Kidney epithelial cell (primary cell): ENCODE measurements at places on chromosomes 12 and 14. TPM values are rescaled to one million over a fixed set of nuclear protein-coding genes. Genes with fewer than 3 reads are reported as not detected.

DNA sequence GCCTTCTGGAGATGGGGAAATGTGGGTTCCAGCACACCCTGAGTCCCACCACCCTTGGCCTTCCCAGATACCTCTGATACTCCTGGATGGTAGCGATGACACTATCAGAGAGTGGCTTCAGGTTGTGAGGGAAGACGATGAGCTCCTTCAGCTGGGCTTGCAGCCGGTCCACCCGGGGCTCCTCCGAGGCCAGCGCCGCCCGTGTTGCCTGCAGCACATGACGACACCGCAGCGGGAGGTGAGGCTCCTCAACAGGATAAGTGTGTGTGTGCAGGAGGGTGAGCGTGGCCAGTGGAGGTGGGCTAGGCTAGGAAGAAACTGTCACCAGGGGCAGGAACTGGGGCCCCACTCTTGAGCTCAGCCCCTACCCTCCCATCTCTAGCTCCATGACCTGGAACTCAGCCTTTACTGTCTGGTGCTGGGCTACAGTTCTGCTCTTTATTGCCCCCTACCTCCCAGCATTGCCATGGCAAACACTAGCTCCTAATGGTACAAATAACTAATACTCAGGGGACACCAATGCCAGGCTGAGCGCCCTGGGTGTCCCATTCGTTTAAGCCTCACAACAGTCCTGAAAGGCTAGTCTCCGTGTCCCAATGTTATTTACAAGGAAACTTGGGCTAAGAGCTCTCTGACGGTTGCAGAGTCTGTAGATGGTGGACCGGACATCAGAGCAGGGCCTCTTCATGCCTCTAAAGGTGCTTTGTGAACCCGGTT lies 64.1 kb downstream of the SYNE3 start:
- DNase-seq = no peak

DNA sequence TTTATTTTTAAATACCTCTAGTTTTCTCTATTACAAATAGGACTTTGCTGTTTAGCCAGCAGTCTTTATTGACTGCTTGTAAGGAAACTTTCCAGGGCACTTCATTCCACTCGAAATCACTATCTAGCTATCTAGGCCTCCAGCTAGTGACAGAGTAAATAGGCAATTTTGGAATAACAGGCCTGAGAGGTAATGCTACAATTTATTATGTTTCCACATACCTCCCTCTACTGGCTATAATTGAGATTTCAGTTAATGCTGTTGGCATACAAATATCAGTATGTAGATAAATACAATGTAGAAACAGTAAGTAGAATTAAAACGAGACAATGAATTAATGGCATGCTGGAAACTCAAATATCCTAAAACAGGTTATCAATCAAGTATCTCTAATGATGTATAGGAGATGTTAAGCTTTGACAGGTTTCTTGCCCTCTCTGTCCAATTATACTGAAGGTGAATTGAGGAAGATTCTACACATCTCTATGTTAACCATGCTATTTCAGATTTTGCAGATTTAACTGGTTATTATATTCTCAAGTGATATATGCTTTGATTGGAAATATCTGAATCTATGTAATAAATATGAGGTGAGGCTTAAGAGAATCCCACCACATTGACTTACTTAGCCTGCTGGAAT lies 7.2 kb downstream of the DTD2 start:
- no peak for DNase-seq

- no peak for DNase-seq
These were observed 54.9 kb downstream of the HECTD4 start for GRCh38 chr12:112327209-112327938.

GRCh38 chr12:6096527-6096926 lies 27.9 kb downstream of the VWF start:
- no peak for DNase-seq

- no peak for DNase-seq
These were observed 101.3 kb upstream of the E2F7 start for GRCh38 chr12:77166696-77167095.

- no peak for DNase-seq
These were observed 43.3 kb upstream of the VPS33A start for GRCh38 chr12:122309564-122310121.

The ESR2 gene
- total RNA-seq = 0.14 and 0.17 TPM in 2 replicates

GRCh38 chr14:32594766-32595165 lies 265.7 kb downstream of the AKAP6 start:
- DNase-seq = no peak

DNA sequence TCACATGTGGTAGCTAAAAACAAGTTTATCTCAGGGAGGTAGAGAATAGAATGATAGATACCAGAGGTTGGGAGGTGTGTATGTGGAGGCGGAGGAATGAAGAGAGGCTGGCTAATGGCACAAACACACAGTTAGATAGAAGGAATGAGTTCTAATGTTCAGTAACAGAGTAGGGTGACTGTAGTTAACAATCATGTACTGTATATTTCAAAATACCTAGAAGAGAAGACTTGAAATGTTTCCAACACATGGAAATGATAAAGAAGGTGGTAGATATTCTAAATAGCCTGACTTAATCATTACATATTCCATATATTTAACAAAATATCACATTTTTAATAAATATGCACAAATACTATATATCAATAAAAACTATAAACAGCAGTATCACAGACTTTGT lies 8.9 kb upstream of the IFNG-AS1 start:
- DNase-seq = no peak

DNA sequence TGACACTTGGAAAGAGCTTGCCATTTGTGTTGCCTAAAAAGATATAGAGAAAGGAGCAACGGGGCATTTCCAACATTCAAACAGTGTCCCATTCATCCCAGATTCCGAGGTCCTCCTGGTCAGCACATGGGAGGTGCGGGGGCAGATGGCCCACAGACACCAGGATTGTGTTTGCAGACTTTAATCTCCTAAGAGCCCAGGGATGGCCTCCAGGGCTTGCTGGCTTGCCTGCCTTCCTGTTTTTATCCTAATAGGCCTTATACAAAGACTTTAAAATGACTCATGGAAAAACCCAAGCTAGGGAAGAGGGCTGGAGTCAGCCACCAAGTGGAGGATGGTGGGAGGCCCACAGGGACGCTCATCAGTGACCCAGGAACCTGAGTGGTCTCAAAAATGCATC lies 21.5 kb upstream of the FAM181A start:
- no peak for DNase-seq

GRCh38 chr14:99212646-99213045 lies 59.4 kb downstream of the BCL11B start:
- DNase-seq = no peak

DNA sequence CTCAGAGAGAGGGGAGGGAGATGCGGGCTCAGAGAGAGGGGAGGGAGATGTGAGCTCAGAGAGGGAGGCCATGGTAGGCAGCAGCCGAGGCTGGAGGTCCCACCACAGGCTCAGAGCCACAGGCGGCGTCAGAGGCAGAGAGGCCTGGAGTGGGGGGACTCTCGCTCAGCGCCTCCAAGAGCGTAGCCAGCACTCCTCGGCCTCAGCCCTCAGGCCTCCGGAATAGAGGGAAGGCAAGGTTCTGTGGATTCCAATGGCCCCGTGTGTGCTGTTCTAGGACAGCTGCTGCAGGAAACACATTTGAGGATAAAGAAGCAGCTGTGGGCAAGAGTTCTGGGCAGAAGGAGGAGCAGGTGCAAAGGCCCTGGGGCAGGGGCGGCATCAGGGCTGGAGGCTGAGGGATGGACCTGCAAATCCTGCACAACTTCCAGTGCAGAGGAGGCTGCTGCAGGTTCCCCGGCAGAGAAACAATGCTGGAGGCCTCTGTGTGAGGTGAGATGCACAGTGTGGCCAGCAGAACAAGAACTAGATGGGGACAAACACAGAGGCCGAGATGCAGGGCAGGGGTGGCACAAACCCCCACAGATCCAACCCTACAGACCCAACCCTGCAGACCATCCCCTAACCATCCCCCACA lies 59.1 kb upstream of the GALNT9 start:
- DNase-seq = no peak

The PTPRQ gene
- under 0.01 TPM in 2 replicates for total RNA-seq

The CLEC4C gene
- not detected in 2 replicates for total RNA-seq

- no peak for DNase-seq
These were observed 41.5 kb upstream of the DAAM1 start for GRCh38 chr14:59147007-59147406.

DNA sequence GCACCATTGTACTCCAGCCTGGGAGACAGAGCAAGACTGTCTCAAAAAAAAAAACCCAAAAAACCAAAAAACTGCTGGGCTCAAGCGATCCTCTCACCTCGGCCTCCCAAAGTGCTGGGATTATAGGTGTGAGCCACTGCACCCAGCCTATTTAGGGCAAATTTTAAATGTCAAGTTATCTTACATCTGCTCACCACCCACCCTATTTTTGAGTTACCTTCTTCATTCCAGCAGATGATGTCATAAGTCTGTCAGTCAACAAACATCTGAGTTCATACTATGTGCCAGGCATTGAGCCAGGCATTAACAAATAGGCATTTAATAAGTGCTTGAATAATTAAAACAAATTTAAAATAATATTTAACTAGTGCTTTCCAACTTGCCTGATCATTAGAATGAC lies 21.5 kb downstream of the BATF start:
- no peak for DNase-seq

DNA sequence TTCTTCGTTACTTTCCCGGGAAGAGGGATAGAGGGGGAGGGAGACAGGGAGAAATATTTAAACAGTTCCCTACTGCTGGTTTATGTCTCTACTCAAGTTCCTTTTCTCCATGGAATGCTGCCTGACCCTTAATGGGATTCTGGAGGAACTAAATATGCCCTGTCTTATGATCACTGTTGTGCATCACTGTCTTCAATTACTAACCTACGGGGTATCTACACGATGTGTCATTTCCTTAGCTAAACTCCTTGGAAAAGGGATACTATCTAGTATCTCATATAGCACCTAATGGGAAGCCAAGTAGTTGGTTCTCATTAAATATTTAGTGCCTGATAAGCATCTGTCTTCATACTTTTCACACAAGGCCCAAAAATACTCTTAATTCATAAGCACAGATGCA lies 37.5 kb upstream of the FBLN5 start:
- peak; percentile 51 for DNase-seq

The ISCU gene
- total RNA-seq = 134 and 136 TPM in 2 replicates

The KRT73 gene
- total RNA-seq = not detected in 2 replicates

DNA sequence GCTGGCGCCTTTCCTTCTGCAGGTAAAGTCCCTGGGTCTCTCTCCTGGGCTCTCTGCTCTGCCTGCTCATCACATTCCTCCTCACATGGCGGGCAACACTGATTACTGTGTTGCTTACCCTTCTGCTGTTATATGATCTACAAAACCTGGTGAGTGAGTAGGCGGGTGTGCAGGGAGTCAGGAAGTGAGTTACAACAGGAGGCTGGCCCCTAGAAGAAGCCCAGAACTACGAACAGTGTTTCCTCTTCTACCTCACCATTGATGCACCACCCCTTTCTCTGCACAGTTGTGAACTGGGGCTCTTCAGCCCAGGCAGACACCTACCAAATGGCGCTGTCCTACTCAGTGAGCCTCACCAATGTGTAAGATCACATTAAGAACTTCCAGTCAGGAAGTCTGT lies 4.9 kb upstream of the KLHL33 start:
- no peak for DNase-seq

The PSMA6 gene
- 181 and 214 TPM in 2 replicates for total RNA-seq

GRCh38 chr14:93317875-93318807 lies 14.7 kb downstream of the BTBD7 start:
- no peak for DNase-seq

- no peak for DNase-seq
These were observed 1.7 kb downstream of the OTX2 start for GRCh38 chr14:56808383-56809269.

The SEL1L gene
- total RNA-seq = 78.7 and 82.6 TPM in 2 replicates

GRCh38 chr12:110543252-110543959 lies 39.7 kb downstream of the PPTC7 start:
- no peak for DNase-seq

DNA sequence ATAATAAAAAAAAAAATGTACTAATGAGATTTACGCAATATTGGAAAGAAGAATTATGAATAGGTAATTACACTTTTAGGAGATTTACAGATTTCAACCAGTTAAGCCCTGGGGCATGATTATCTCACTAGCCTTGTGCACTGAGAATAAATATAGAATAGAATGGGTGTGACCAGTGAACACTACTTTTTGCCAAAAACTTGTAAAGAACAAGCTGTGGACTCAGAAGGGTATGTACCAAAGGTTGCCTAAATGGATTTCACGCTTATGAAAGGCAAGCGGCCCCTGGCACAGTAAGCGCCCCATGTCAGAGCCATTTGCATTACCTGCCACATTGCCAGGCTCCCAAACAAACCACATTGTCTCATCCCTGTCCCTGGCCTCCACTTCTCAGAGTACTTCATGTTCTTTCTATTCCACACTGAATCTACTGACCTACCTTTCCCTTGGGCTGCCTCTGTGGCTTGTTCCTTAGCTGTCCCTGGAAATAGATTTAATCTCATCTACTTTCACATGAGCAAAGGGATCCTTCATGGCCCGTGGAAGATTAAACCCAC lies 170.6 kb upstream of the DIO2 start:
- no peak for DNase-seq

The RNASE2 gene
- total RNA-seq = not detected in 2 replicates

The SLC16A7 gene
- total RNA-seq = 1.8 and 3.5 TPM in 2 replicates

DNA sequence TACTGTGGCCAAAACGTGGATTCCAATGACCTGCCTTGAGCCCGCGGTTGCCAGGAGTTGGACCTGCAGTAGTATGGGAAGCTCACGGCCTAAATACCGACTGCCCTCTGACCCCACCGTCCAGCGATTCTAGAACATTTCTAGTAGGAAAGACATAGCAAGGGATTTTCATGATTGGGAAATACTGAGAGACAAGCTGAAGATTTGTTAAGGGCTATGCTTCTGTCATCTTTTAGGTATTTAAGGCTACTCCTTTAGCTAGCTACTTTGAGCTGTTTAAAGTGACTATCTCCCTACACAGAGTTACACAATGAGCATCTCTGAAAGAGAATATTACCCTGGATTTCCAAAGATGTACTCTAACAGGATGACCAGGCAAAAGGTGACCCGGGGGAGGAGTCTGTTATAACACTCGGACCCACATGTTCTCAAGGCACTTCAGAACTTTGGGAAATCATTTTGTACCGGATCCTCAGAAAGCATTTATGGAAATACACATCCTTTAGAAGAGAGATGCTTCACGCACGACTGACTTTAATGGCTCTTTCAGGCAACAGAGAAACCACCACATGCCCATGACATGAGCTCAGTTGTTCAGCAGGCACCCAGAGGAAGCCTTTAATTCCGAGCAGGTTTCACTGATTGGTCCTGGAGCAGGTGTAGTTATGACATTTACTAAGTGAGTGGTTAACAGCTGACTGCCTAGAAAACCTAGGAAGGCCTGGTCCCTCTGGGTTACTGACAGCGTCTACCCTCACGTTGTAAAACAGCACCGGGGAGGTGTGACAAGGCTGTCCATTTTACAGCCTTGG lies 4.2 kb downstream of the BAG5 start:
- DNase-seq = peak; percentile 98

- no peak for DNase-seq
These were observed 10.8 kb downstream of the ARHGAP5 start for GRCh38 chr14:32087907-32088306.

DNA sequence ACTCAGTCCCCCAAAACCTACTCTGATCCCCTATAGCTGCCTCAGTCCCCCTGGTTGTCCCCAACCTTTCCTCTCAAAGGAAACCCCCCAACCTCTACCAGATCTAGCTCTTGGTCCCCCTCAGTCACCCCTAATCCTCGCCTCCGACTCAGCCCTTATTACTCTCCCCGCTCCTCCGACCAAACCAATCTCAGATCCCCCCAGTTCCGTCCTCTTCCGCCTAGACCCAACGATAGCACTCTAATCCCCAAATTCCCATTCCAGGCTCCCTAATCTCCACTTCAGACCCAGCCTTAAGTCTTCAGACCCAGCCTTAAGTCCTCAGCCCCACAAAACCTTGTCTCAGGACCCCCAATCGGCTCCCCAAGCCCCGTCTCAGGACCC lies 612 bp downstream of the VPS37B start:
- no peak for DNase-seq

- no peak for DNase-seq
These were observed 143.0 kb upstream of the DDHD1 start for GRCh38 chr14:53295985-53296582.
